ENCODE measurements at places on chromosomes 4 and X.

GRCh38 chrX:70089604-70090297 lies 27.5 kb downstream of the OTUD6A start:
- no peak for DNase-seq

DNA sequence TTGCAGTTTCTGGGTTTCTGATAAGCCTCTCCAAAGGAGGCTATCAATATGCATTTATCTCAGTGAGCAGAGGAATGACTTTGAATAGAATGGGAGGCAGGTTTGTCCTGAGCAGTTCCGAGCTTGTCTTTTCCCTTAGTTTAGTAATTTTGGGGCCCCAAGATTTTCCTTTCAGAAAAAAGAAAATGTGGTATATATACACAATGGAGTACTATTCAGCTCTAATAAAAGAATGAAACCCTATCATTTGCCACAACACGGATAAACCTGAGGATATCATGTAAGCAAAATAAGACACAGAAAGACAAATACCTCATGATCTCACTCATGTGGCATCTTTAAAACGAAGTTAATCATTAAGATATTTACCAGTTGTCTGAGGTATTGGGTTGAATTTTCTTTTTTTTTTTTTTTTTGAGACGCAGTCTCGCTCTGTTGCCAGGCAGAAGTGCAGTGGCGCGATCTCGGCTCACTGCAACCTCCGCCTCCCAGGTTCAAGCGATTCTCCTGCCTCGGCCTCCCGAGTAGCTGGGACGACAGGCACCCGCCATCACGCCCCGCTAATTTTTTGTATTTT lies 540 bp downstream of the ZNF721 start:
- DNase-seq = no peak

- DNase-seq = no peak
Measured at GRCh38 chr4:94251094-94251493, 43.4 kb downstream of the SMARCAD1 start.

GRCh38 chr4:19155568-19155967 lies 1096.1 kb upstream of the SLIT2 start:
- DNase-seq = no peak

DNA sequence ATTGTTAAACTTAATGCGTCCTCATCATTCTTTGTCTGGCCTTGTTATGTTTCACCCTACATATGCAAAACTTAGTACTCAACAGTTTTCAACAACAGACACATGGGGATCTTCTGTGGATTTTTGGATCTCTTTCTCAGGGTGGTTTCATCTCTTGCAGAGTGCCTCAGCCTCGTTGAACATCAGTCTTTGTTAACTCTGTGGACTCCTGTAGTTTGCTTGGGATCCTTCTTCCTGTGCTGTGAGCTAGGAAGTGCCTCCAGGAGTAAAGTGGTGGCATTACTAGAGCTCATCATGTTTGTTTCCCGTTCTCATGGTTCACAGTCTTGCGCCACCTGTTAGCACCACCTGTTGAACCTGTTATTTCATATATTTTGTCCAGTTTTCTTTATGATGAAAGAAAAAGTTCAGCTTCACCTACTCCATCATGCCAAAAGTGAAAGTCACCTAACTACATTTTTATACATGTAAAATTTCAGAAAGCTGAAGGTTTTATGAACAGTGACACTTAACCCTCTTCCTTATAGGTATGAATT lies 27.5 kb upstream of the NDUFC1 start:
- no peak for DNase-seq

DNA sequence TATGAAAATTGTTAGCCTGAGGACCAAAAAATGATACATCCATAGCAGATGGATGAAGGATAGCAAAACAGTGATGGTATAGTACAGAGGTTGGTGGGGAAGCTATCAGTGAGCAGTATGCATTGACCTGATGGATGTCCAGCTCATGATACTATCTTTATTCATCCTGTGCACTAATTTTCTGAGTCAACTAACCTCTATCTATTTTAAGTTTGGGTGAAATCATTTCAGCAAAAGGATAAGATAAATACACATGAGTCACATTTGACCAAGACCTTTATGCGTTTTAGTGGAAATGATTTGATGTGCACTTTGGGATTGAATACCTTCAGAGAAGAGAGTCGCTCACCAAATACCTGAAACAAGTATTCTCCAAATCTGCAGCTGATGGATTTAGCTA lies 351.0 kb upstream of the NR3C2 start:
- no peak for DNase-seq

DNA sequence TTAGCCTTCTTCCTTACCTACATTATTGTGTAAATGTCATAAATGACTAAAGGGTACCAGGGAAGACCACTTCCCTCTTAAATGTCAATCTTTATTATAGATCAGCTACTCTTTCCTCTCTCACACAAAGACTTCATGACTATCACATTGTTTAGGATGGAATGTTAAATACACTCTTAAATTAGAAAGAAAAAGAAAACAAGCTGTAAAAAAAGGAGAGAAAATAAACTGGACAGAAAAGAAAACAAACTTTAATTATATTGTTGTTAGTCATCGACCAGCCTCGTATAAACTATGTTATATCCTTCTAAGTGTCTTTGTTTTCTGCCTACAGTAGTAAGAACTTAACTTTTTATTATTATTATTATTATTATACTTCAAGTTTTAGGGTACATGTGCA lies 666.4 kb upstream of the NR3C2 start:
- no peak for DNase-seq

- no peak for DNase-seq
Measured at GRCh38 chrX:75625232-75625631, 102.4 kb upstream of the ZDHHC15 start.

DNA sequence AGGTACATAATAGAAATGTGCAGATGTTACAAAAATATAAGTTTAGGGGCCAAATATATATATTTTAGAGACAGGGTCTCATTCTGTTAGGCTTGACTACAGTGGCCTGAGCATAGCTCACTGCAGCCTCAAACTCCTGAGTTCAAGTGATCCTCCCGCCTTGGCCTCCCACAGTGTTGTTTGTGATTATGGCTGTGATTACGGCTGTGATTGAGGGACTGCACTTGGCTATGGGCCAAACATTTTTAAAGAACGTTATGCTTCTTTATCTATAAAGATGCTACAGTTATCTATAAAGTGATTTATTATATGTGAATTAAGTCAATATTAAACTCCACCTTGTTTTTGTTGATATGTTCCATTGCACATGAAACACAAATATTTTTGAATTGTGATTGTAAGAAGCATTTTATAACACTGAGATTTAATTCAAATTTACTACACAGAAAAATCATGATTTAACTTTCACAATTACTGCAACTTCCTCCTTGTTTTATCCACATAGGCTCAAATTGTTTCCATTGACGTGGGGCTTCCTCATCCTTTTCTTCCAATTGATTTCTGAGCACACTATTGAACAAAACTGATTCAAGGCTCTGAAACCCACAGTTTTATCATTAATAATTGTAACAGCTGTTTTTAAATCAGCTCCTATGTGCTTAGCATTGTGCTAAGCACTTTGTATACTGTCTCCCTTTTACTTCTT lies 68.4 kb upstream of the BMPR1B start:
- DNase-seq = no peak

DNA sequence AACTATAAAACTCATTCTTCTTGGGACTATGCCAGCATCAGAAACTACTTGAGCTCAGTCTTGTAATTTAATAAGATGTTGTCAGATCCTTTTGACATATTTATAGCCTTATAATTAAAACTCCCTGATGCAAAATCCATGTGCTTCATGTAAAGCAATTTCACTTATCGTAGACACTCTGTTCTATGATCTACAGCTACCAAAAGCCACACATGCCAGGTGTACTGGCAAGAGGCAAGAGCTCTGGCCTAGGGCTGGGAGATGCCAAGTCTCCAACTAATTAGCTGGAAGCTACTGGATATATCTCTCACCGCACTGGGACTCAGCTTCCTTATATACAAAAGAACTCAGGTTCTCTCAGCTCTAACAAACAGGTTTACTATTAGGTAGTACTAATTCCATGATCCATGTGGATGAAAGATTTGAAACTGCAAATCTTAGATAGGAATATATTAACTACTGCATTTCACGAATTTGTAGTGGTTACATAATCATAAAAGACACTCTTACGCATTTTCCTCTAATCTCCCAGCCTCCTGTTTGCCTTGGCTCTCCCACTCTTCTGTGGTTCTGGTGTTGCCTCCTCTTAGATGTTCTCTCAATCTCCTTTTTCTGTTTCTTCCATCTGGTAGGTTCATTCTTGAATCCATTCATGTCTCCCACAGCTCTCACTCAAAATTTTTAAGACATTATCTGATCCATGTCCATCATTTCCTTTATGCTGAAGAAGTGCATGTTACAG lies 103.0 kb downstream of the HHIP start:
- DNase-seq = no peak

DNA sequence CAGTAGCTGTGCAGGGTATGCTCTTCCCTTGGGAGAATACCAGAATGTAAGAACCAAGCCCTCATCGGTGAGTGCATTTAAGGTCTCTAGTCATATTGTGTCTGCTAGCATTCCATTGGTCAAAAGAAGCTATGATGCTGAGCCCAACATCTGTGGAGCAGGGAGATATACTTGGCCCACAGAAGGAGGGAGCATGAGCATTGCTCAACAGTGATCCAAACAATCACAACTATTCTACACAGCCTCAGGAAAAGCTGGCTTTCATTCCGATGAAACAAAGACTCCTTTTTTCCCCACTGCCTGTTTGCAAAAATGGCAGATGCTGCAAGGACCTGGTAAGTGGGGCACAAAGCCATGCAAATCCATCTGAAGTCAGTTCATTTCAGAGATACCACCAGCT lies 80.6 kb upstream of the DHX15 start:
- no peak for DNase-seq

DNA sequence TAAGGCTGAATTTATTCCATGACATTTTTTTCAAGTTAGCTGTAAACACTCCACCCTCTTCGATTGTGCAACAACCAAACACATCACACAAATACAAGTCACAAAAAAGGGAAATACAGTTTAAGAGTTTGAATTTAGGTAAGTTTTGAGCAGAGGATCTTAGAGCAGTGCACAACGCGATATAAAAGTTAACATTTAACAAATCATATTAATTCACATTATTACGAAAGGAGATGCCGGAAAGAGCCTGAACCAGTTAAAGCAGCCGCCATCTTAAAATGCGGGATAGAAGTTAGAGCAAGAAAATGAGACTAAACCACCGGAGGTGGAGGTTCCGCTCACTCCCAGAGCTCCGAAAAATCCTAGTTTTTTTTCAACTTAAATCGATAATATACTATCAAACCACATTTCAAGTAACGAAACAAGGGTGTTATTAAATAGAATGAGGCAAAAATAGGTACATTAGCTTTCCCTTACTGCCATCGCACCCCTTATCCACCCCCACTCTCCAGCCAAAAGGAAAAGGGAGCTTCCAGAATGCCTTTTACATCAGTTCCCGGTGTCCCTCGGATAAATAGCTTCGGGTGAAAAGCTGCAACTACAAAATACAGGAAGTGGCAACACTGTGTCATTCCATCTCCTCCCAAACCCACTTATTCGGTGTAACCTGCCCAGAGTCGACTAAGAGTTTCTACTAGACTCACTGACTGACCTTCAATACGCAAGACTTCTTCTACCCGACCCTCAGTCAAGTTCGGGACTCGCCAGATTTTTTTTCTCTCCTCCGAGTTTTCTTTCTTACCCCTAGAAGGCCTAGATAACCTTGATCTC lies 1.9 kb downstream of the UBE2D3 start:
- DNase-seq = peak; percentile 66

- no peak for DNase-seq
Measured at GRCh38 chrX:127702527-127702926, 349.7 kb downstream of the ACTRT1 start.

GRCh38 chr4:99657798-99658197 lies at the start of gene C4orf54:
Gene C4orf54, minus strand, starts transcription at chr4:99657828. Its CDS starts 3,180 bp downstream, at chr4:99654648.
- DNase-seq = no peak

- peak; percentile 13 for DNase-seq
Measured at GRCh38 chr4:82677327-82677726, 115.5 kb upstream of the TMEM150C start.

- no peak for DNase-seq
Measured at GRCh38 chr4:111775556-111776297, 369.5 kb upstream of the FAM241A start.

DNA sequence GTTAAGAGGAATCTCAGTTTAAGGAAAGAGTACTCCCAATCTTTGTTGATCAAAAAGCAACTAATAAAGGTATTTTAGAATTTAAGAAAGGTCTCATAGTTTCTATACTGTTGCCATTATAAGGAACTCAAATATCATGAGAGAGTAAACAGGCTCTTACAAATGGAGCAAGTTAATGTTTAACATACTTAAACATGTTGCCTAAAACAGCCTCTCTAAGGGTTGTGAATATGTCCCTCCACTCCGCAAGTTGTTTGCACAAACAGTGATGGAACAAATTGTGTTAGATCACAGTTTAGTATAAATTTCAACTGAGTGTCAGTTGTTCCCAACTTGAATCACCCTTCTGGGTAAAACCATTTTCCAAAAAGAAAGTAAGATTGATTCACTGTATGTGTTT lies 1678.3 kb downstream of the PCDH19 start:
- no peak for DNase-seq

DNA sequence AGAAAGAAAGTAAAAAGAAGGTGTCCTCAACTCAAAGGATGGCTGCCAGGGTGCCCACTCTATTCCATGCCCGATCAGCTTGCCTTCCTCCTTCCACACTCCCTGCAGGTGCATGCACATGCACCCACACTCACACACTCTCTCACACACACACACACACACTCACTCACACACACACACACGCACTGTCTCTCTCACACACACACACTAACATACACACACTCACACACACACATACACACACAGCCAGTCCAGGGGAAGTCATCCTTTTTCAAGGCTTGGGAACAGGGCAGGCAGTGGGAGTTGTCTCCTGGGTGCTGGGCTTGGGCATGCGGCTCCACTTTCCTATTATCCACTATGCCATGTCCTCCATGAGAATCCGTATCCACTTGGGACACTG lies 50.4 kb downstream of the CRMP1 start:
- no peak for DNase-seq

DNA sequence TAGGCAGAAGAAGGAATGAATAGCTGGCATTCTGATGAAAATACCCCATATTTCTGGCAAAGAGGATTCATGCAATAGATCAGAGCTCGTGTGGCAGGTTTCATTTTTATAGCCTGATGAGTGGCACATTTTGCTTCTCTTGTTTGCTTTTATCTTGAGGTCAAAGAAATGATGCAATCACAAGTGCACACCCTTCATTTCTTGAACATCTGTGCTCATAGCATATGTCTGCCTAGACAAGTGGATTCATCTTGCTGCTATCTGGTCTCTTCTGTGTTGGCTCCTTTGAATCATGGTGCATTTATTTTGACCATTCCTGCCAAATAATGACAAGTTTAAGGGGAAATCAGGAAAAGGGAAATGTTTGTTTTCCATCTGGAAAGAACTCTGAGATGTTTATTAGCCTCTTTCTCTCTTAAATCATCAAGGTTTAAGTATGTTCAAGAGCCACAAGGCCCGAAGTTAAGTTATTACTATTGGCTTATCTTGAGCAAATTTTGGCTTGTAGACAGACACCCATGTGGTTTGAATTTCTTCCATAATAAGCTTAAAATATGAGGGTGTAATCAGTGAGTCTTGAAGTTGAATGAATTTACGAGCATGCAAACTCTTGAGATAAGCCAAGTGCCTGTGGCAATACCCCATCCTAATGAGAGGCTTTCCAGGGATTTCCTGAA lies 59.3 kb upstream of the HS3ST1 start:
- DNase-seq = no peak

- no peak for DNase-seq
Measured at GRCh38 chrX:117568238-117568637, 548.4 kb downstream of the KLHL13 start.
